ENCODE measurements at places on chromosomes 4 and X.

- no peak for DNase-seq
These were observed 584.8 kb downstream of the PPARGC1A start for GRCh38 chr4:23305026-23305425.

- no peak for DNase-seq
These were observed 821 bp upstream of the TMEM128 start for GRCh38 chr4:4248885-4249203.

GRCh38 chr4:24638396-24638875 lies 54.1 kb upstream of the DHX15 start:
- no peak for DNase-seq

DNA sequence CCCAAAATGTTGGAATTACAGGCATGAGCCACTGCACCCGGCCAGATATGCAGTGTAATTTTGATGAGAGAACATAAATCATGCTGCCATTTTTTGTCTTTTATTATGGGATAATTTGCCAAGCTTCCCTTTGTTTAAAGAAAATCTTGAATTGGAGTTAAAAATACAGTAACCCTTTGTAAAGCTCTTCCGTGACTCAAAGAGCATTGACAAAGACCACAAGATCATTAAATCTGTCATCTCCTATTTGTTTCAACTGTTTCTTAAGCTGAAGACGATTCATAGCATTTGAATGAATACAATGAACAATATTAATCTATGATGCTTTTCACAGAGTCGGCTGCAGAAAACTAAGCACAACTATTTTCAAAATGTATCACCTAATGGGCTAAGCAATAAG lies 132.6 kb downstream of the ANAPC4 start:
- DNase-seq = no peak

DNA sequence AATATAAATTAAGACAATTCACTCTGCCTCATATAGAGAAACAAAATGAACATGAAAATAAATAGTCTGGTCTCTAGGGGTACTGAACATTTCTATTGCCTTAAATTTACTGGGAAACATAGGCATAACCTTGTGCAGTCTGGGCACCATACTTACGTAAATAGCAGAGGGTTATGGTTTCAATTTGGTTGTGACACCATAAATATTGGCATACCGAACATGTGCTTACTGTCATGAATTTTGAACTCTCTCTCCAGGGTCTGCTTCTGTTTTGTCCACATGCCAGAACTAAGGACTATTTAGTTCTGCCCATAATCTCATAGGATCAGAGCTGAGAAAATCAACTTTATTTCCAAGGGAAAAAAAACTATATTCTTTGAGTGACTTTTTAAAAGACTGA lies 17.6 kb downstream of the PDGFC start:
- no peak for DNase-seq

DNA sequence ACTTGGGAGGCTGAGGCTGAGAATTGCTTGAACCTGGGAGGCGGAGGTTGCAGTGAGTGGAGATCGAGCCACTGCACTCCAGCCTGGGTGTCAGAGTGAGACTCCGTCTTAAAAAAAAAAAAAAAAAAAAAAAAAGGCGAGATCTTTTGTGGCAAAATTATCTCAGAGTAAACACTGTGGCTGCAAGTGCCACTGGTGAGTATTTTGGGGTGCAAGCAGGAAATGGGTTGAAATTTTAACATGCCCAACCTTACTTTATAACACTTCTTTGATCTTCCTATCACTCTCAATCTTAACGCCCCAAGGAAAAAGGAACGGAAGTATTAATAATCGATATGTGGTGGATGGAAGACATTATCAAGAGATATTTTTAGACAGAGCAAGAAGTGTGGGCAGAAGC lies 32.1 kb downstream of the SLC34A2 start:
- DNase-seq = no peak

DNA sequence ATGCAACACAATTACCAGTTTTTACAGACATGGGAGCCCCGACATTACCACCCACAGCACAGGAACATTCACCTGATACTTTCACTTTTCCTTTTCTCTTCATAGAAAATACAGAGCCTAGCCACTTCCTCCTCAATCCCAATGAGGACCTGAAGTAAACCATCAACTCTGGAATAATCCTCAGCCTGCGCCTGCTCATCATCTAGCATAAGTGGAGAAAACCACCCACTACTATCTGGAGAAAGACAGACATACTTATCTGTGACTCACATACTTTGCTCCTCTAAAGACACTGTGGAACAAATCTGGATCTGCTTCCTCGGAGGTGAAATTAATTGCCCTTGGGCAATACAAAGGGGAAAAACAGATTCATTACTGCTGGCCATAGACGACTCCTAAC lies 47.8 kb downstream of the ZCCHC13 start:
- no peak for DNase-seq

DNA sequence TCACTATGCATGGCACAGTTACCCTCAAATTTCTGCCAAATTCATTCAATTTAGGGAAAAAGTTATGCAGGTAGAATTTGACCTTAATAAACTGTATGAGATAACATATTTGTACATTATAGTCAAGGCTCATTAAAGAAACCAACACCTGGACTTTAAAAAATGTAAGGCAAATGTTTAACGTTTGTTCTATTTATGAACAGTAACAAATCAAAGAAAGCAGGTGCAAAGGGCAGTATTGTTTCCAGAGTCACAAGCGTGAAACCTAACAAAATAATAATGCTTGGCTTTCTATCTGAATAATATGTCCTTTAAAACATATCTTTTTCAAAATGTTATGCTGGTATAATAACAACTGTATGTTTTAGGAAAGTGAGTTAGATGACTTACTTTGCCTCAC lies 41.2 kb downstream of the LIN54 start:
- DNase-seq = no peak

- DNase-seq = no peak
These were observed 25.1 kb downstream of the OCRL start for GRCh38 chrX:129565046-129565650.

DNA sequence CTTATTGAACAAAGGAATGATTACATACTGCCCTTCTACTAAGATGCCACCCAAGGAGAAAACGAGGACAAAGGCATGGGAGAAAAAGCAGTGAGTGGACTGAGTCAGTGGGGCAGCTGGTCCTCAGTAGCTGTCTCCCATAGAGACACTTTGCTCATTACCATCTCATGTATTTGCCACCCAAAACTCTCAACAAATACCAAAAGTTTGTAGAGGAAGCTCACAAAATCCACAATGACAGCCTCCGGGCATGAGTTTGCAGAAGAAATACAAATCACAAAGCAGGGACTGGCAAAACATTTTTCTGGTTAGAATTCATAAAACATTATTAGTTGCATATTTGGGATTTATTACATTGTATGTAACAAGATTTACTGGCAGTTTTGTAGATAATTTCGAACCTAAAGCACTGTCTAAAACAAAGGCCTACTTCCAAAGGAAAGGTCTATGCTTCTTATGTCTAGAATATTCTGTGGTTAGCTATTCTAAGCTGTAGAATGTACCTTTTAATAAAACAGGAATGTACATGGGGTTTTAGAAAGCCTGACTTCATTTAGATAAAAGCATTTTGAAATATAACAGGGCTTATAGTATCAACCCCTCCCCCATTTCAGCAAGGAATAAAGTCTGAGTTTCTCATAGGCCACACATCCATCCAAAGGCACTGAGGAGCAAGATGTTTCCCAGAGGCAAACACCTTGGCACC lies 17.7 kb downstream of the PCDH18 start:
- no peak for DNase-seq

GRCh38 chr4:47719576-47719975 lies 118.3 kb downstream of the CORIN start:
- no peak for DNase-seq

DNA sequence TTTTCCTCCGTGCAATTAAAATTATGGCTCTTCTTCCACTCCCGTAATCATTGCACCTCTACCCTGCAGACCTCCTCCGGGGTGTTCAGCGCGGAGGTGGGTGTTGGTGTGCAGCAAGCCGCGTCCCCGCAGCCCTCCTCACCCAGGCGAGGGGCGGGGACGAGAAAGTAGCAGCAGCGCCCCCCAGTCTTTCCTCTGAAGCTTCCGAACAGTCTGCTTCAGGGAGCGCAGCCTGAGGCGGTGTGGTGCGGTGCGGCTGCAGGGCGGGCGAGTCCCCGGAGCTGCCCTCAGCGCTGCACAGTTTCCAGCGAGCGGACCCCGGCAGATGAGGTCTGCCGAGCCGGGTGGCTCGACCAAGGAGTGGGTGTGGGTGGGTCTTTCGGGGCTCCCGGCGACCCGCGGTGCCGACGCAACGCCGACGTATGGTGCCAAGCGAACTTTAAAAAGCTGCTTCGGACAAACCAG lies at the start of gene FRAS1:
TSS of gene FRAS1 (plus strand) at position 189 of the 465 bp plus-strand sequence. CDS start 687 bp downstream, outside the sequence.
- no peak for DNase-seq

GRCh38 chrX:155334486-155335336 lies at the start of gene CLIC2:
CLIC2 (minus strand) TSS chrX:155334614; CDS start chrX:155334427, 187 bp downstream.
- no peak for DNase-seq

- no peak for DNase-seq
These were observed 674.3 kb downstream of the IQCM start for GRCh38 chr4:149141391-149141790.

GRCh38 chr4:76003620-76004019 lies 3.7 kb downstream of the CXCL9 start:
- no peak for DNase-seq

- no peak for DNase-seq
These were observed 29.9 kb downstream of the ZFP42 start for GRCh38 chr4:188025476-188025875.

DNA sequence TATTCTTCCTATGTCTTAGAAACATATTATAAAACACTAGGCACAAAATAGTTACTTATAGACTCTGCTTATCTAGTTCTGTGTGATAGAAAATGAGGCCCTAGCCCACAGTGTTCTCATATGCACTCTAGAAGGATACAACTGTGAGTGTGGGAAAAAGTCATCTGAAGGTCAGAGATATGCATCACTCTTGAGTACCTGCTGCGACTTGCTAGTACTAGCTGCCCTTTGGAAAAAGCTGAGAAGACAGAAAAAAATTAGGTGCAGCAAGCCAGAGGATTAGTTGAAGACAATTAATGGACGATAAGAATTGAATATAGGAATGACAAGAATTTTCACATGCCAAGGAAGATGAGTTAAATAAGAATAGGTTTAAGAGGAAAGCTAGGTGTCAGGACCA lies 61.3 kb downstream of the MTHFD2L start:
- no peak for DNase-seq

DNA sequence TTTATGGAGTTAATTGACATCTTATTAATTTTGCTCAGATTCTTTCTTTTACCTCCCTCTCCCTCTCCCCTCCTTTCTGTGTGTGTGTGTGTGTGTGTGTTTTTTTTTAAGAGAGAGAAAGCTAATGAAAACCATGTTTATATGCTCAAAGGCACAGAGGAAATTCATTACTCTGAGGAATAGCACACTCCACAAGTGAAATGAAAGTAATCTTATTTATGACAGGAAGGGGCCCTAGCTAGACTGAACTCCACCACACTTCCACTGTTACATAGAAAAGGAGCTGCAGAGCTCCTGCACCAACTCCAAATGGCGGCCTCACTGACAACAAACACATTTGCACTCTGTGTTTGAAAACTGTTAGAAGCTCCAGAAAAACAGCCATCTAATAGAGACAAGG lies 150.6 kb downstream of the RASL11B start:
- no peak for DNase-seq

- no peak for DNase-seq
These were observed 582.0 kb downstream of the ADGRL3 start for GRCh38 chr4:61782133-61782532.

DNA sequence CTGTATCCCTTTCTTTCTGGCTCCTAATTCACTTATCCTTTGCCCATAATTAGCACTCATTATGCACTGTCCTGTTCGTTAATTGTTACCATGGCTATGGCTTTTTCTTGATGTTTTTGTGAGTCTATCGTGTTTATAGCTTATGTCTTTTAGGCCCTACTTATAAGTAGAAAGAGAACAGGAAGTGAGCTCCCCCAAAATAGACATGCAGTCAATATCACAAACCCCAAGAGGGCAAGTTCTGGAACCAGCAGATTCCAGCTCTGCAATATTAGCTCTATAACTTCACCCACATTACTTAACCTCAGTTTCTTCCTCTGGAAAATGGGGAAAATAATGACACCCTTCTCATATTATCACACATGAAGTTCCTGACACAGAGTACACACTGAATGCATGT lies 7.4 kb upstream of the HS3ST1 start:
- no peak for DNase-seq

- no peak for DNase-seq
These were observed 95.1 kb upstream of the LIMCH1 start for GRCh38 chr4:41442810-41443209.

DNA sequence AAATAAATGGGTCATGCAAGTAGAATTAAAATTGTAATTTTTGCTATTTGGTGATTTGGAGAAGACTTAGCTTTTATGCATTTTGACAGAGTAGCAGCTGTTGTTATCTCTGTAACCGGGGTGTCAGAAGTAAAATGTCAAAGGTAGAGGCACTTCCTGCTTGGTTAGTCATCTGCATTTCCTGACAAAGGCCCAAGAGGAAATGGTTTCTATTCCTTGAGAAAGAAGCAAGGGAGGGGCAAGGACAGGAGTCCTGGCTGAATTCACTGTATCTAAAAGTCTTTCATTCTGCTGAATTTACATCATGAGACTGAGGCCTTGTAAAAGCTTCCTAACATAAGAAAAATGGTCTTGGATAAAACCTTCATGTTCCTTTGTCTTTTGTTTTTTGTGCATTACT lies 550.9 kb upstream of the BOD1L1 start:
- no peak for DNase-seq

DNA sequence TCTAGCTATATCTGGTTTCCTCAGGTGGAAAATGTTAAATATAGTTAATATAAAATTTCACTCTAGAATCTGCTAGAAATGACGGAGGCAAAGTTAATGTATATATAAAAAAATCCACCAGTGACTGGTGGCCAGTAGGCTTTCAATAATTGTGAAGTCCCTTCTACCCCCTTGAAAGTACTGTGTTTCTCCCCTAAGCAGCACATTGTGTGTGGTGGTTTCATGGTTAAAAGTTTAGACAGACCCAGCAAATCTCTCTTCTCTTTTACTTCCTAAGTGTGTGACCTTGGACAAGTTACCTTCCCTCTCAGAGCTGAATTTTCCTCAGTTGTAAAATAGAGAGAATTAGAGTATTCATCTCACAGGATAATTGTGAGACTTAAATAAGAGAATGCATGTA lies 600 bp upstream of the HEPH start:
- no peak for DNase-seq

DNA sequence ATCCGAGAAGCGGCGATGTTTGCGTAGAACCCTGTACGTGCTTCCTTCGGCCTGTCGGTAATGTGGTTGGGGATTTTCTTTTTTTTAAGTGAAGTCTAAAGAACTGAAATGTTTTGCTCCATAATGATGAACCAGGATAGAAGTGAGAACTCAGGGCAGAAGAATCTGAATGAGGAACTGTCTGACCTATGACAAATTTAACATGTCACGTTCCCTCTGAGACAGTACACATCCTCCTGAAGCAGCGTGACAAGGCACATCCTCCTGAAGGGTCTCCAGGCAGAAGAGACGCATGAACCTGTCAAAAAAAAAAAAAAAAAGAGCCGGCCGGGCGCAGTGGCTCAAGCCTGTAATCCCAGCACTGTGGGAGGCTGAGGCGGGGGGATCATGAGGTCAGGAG lies 6.2 kb downstream of the CSF2RA start:
- DNase-seq = no peak

DNA sequence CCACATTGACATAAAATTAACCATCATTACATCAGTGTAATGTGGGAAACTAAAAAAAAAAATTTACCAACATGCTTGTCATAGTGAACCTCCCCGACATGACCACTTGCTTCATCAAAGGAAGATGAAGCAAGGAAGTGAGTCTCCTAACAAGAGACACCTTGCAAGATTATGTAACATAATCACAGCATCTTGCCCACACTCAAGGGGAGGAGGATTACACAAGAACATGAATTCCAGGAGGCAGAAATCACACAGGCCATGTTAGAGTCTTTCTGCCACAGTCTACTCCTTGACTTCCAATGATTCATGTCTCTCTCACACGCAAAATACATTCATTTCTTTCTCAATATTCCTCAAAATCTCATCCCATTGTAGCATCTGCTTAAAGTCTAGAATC lies 93.3 kb downstream of the AKAP4 start:
- no peak for DNase-seq

Measured in stimulated activated CD8-positive, alpha-beta memory T cell treated with anti-CD3 and anti-CD28 coated beads, Interleukin-2, amount 100 ng/mL, for 1 hour (primary cell).